ENCODE measurements at places on chromosomes 1 and 21.

DNA sequence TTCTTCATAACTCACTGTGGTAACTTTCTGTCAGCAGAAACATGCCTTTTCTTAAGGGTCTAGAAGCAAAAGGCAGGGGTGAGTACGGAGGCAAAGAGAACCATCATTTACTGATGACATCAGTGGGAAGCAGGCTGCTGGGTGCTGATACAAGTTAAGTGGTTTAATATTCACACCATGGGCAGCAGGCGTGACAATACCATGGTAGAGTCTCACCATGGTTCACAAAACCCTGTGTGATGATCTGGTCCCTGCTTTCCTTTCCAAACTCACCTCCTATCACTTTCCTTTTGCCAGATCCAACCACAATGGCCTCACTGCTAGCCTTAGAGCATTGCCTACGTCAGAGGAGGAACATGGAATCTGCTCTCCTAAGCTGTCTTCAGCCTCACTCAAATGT, 8.7 kb downstream of the MAB21L3 start:
- DNase-seq: no peak

DNA sequence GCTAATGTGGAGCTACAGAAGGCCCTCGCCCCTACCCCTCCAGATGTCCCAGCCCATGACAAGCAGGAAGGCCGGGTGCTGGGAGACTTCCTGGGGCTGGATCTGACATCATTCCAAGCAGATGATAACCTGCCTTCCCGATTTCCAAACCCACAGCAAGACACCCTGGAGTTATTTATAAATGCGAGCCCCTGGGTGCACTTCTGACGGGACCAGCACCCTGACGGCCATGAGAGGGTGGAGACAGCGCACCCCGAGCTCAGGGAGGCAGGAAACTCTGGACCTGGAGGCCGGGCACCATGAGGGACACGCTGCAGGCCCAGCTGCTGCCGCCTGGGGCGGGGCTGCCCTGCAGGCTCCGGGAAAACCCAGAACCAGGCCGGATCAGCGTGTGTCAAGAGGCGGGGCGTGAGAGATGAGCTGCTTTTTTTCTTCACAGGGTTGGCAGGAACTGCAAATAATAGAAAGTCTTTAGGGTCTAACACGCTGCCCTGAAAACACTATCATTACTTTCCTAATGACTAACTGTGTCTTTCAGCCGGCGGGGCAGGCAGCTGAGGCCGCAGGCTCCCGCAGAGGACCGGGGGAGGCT, 2.5 kb upstream of the PCBP3 start:
- DNase-seq: peak; percentile 47

DNA sequence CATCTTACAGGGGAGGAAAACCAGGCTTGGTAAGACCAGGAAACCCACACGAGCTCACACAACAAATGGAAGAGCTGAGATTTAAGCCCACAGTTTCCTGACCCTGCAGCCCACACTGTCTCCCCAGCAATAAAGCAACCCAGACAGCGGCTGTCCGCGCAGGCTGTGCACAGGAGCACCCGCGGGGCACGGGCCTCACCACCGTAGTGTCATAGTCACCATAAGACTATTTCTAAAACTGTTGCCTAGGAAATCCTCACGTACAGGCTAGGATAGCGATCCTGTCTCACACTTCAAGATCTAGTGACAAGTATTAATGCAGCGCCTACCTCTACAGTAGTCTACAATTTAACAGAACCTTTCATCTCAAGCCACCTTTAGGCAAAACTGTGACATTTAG, 54.0 kb upstream of the SYT6 start:
- no peak for DNase-seq

DNA sequence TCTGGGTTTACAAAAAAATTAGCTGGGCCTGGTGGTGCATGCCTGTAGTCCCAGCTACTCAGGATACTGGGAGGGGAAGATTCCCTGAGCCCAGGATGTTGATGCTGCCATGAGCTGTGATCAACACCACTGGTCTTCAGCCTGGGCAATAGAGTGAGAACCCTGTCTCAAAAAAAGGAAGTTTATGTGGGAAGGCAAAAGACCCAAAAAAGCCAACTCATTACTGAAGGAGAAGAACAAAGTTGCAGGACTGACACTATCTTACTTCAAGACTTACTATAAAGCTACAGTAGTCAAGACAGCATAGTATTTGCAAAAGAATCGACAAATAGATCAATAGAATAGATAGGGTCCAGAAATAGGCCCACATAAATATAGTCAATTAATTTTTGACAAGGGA, 9.2 kb upstream of the PTGS2 start:
- DNase-seq: no peak

DNA sequence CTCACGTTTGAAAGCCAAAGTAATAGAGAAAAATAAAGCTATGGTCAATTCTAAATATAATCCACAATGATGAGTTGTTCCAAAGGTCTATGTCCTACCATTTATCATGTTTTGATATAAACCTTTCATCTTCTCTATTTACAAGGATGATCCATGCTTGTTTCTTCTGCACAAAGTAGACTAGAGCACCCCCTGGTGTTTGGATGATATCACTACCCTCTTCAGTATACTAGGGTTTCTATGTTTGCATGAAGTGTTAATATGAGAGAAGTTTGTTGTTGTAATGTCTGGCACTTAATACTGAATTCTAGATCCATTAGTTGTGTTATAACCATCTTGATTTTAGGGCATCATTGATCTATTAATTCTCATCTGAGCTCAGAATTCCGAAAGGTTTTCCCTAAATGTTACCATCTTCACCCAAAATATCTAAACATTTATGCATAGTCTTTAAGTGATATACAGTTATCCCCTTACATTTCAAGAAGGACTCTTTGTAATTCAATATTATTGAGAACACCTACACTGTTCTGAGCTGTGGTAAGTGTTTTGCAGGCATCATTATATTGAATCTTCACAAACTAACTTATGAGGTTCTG, 21.1 kb downstream of the CLDN8 start:
- DNase-seq: no peak

GRCh38 chr1:231553320-231553719, 24.9 kb downstream of the TSNAX start:
- no peak for DNase-seq

- DNase-seq: no peak
Measured at GRCh38 chr1:157697781-157698569, 2.6 kb downstream of the FCRL3 start.

GRCh38 chr1:243575070-243575469, 275.0 kb downstream of the AKT3 start:
- DNase-seq: no peak

DNA sequence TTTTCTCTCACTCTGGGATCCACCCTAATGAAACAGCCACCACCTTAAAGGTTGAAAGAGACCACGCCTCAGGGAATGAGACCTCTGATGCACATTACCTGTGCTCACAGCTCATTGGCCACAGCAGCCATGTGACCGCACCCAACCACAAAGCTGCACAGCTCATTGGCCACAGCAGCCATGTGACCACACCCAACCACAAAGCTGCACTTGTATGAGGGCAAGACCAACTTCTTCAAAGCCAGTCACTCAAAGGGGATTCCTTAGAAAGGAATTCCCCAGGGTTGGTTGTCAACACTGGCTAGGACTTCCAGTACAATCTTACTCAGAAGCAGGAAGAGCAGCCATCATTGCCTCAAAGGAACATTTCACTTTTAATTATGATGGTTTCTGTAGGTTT, 43.6 kb upstream of the PDE9A start:
- DNase-seq: peak; percentile 63

GRCh38 chr1:62941780-62942179, 157.8 kb downstream of the ATG4C start:
- DNase-seq: no peak

All from GM12864 (cell line).